ENCODE measurements at places on chromosomes 3 and 15.
A peak's percentile ranks its signal among the peaks of the same experiment; 100 is the strongest.

- DNase-seq, result peak; percentile 57
These were observed 104.5 kb downstream of the ADCY5 start for GRCh38 chr3:123344175-123344906.

DNA sequence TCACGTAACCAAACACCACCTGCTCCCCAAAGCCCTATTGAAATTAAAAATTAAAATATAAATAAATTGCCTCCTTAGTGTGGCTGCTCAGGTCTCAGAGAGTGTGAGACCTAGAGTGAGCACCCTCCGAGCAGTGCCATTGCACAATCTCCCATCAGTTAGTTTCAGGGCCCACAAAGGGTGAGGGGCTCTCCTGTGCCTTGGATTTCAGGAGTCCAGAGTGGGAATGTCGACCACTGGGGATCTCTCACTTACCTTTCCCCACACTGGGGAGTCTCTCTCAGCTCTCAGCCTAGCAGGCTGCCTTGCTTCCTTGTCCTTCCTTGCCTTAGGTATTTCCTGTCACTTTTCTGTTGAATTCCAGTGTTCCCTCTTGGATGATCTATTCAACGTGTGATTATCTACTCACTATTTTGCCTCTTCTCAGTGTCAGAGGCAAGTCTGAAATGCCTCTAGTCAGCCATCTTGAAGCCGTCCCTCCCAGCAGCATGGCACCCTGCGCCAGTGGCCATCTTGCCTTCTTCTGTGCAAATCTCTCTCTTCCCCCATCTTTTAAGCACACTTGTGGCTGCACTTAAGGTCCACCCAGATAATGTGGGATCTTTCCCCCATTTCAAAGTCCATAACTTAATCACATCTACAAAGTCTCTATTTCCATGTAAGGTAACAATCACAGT is 119.3 kb downstream of the LRRK1 start:
- DNase-seq, result peak; percentile 5

GRCh38 chr3:63911873-63912767 is at the start of gene SCAANT1:
Gene SCAANT1, minus strand, starts transcription at chr3:63912383.
- DNase-seq, result peak; percentile 94

GRCh38 chr3:192482809-192483208 is 244.5 kb downstream of the FGF12 start:
- DNase-seq, result no peak

DNA sequence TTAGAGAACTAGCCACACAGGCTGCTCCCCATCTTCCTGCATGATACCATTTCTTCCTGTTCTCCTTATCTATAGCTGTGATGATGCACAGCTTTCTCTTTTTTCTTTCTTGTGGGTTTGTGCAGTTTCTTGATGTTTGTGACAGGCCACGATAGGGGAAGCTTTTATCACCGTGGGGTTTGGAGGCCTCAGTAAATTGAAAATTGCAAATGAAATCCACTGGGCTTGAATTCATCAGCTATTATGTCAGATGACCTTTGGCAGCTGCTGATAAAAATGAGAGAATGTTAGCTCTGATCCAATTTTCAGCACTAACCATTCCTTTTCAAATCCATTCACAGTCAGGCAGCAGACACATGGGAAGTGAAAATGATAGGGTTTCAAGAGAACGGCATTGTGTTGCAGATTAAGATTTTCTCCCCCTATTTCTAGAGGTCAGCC is 176.9 kb upstream of the SOX2 start:
- no peak for DNase-seq

- no peak for DNase-seq
These were observed 62.3 kb downstream of the MCTP2 start for GRCh38 chr15:94293411-94294402.

- no peak for DNase-seq
These were observed 23.8 kb upstream of the TRAK1 start for GRCh38 chr3:42067326-42067725.

DNA sequence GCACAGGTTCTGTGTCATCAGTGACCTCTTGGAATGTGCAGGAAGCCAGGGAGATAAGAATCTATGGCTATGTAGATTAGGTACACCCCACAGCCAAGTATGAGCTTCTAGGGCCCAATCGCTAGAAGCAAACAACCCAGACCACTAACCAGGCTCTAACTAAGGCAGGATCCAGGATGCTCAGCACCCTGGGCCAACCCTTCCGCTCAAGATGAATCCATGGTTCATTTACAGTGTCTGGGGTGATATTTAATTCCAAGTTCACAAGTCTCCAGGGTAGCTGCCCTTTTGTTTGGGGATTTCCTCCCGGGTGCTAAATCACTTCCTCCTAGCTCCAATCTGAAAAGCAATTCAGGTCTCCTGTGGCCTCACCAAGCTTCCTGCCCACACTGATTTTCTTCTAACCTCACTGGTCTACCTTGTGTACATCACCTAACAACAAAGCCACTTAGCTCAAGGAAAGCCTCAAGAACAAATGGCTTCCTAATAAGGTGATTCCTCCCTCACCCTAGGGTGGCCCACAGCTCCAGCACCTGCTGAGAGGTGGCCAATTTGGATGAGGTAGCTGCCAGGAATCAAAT is 2.4 kb downstream of the EHD4 start:
- DNase-seq, result no peak

DNA sequence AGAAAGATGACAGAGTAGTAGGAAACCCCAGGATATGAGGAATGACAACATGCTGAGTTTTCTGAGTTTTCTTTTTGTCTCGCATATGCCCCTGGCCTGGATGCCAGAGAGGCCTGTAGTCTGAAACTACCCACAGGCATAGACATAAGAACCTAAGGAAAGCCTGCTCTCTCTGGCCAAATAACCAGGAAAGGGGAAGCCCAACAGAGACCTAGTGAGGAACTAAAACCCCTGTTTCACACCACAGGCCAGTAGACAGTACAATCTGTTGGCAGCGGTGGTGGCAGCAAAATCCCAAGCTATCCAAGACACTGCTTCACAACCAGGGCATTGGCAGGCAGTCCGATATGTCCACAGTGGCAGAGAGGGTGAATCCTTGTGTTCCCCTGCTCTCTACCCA is 55.0 kb upstream of the DCP1A start:
- no peak for DNase-seq

DNA sequence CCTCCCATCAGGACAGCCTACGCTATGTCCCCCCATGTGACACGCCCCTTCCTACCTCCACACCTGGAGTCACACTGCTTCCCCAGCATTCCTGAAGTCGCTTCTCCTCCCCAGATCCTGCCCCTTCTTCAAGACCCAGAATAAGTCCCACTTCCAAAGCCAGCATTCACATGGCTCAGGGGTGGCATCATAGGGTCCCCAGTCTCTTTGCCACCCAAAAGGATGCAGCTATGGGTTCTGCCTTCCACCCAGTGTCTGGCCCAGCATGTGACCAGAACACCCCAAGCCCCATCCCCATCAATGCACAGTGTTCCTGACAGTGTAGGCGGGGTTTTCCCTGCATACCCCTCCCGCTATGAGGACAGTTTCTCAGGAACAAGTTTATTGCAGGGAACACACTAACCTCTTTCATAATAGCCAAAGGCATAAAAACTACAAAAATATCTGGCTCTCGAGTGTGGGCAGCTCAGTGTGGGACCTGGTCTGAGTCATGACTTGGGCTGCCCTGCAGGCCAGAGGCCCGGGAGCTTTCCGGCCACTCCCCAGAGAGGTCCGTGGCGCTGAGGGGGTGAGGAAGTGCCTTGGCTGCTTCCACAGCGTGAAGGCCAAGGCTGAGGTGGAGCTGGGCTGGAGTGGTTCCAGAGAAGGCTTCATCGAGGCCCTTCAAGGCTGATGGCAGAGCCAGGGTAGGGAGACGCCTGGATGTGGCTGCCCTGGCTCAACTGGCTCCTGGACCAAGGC is 5.8 kb downstream of the ISLR start:
- no peak for DNase-seq

DNA sequence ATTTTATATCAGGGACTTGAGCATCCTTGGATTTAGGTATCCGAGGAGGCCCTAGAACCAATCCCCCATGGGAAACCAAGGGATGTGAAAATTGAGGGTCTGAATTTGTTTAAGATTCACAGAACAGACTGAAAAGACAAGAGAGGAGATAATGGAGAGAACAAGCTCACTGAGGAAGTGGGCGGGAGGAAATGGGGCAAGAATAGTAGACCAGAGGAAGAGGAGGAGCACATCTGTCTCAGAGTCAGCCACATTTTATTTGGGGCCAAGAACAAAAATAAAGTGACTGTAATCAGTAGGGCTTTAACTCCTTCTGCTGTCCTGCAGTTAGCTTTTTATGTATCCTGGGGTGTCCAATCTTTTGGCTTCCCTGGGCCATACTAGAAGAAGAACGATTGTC is 63.8 kb downstream of the BLM start:
- no peak for DNase-seq

DNA sequence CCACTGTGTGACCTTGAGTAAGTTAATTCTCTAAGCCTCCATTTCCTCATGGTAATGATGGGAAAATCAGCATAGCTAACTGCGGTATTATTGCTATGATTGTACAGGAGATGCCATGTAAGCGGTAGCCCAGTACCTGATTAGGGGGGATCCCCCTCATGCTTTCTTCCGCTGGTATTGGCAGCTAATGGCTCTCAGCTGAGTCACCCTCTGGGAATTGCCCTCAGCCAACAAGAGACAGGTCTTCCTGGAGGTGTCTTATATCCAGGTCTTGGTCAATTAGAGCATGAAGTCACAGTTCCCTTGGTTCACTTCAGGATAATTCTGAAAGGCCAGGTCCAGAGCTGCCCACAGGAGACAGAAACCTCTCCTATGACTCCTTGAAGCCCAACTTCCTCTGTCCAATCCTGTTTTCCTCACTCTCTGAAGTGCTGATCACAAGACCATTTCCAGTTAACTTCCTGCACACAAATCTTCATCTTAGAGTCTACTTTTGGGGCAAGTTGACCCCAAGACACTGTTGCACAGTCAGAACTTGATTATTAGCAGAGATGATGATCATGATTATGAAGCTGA is 724.7 kb upstream of the ZNF385D start:
- peak; percentile 79 for DNase-seq

DNA sequence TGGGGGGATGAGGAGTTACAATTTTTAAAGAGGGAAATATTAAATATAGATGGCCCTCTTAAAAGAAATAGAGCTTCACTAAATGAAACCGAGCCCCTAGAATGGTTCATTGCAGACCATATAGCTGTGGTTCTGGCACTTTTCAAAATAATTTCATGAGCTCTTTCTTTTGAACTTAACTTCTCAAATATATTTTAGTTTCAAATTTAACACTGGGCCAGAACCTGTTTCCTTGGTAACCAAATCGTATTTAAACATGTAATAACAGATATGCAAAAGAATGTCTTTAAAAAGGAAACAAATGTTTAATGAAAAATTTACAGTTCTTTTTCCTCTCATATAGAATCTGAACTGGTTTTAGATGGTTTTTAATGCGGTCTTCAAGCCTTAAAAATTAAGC is 20.1 kb downstream of the ZBTB38 start:
- no peak for DNase-seq

GRCh38 chr3:29705906-29706844 is 425.3 kb downstream of the RBMS3 start:
- no peak for DNase-seq

DNA sequence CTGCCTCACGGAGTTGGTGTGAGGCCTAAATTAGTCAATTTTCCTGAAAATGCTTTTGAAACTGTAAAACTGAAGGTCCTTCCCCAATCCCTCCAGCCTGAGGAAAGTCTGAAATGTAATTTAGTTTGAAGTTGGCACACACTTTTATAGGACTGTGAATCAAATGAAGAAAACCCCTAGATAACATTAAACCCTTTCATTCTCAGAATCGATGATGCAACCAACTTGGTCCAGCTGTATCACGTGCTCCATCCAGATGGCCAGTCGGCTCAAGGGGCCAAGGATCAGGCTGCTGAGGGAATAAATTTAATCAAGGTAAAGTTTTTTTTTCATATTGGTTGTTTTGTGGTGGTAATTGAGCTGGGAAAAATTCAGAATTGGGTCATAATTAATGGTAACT is 11.7 kb downstream of the MRPS22 start:
- DNase-seq, result no peak

DNA sequence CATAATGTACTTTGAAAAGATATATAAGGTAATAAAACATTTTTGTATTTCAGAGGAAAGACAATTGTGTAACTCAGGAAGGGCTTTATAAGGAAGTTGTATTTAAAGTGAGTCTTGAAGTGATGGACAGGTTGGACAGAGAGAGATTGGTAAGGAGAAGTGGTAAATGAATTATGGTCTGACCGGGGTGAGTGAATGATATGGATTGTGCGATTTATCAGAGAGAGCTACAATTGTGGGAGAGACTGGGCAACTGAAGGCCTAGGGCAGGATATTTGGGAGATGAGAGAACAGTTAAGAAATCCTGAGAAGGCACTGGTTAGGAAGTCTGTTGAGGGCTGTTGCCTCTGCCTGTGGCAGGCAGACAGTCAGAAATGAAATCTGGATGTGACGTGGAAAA is 14.8 kb downstream of the IL1RAP start:
- no peak for DNase-seq

DNA sequence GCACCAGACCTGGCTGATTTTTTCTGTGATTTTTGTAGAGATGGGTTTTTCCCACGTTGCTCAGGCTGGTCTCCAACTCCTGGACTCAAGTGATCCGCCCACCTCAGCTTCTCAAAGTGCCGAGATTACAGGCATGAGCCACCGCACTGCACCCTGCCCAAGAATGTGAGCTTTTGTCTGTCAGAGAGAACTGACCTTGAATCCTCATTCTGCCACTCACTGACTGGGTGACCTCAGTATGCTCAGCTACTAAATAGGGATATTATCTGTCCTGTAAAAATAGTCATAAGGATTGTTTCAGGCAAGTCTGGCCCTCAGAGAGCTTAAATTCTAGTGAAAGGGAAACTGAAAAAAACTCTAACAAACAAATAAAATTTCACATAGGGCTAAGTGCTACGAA is 2.1 kb upstream of the RFT1 start:
- peak; percentile 66 for DNase-seq

DNA sequence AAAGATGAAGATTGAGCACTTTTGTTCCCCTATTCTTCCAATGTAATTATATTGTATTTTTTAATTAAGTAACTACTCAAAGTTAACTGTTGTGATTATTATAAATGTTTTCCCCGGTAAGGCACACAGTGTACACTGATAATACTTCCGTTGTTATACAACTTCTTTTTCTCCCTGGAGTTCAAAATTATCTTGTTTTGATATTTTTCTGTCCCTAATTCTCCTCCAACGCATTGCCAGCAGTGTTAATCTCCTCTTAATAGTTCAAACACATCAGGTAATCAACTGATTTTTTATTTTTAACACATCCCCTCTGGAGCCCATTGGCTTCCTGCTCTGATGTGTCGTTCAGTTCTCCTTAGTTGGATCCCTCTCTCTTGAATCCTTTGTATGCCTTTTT is 32.3 kb upstream of the MFSD1 start:
- no peak for DNase-seq

DNA sequence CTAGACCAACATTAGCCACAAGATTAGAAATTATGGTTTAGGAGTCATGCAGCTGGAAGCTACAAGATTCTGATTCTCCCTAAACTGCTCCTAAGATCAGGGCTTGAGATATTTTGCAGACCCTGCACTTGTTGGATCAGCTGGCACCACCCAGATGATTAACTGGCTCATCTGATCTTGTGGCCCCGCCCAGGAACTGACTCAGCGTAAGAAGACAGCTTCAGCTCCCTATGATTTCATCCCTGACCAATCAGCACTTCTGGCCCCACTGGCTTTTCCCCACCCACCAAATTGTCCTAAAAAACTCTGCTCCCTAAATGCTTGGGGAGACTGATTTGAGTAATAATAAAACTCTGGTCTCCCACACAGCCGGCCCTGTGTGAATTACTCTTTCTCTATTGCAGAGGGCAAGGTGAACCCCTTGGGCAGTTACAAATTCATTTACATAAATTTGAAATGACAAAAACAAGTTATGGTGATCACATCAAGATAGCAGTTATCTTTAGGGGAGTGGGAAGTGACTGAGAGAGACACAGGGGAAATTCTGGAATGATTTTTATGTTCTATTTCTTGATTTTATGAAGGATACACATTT is 76.5 kb downstream of the CD200R1L start:
- DNase-seq, result peak; percentile 56
